ENCODE measurements at places on chromosomes 2 and 18.

DNA sequence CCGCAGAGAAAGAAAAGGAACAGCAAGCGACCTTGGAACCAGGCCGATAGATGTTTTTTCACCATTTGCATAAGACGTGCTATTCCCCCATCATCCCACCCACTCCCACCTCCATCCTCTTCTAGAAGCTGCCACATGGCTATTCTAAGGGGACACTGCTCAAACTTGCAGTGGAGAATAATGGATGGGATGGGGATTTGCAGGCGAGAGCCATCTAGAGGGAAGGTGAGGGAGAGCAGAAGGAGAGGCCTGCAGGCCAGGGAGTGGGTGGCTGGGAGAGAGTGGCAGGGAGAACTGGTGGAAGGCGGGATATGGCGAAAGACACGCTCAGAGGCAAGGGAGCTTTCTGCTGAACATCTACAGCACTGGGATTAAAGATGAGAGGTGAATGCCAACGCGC lies 84.9 kb downstream of the MAPK4 start:
- no peak for DNase-seq

DNA sequence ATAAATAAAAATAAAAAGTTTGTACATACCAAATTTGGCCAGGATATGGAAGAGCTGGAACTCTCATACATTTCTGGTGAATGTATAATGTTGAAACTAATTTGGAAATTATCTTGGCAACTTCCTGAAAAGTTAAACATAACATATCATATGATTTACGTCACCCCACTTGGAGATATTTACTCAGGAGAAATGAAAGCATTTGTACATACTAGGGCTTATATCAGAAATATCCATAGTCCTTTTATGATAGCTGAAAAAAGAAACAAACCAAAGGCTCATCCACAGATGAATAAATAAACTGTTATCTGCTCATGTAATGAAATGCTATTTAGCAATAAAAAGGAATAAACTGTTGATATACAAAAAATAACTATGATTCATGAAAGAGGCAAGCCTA lies 318.2 kb upstream of the NRXN1 start:
- peak; percentile 45 for DNase-seq

DNA sequence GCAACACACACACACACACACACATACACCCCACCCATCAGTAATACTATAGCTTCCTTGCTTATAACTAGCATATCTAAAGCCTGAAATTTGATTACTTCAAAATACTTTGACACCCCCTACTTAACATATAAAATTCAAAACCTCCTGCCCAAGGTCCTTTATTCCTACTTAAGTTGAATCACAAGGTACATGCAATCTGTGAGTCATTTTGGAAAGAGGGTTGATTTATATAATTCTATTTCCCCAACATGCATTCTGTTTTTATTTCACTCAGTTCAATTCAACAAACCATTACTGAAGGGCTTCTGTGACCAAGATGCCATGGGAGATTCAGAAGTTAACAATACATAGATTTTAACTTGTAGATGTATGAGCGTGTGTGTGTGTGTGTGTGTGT lies 420.7 kb downstream of the METTL4 start:
- no peak for DNase-seq

GRCh38 chr2:222756951-222757650 lies 85.6 kb downstream of the MOGAT1 start:
- no peak for DNase-seq

DNA sequence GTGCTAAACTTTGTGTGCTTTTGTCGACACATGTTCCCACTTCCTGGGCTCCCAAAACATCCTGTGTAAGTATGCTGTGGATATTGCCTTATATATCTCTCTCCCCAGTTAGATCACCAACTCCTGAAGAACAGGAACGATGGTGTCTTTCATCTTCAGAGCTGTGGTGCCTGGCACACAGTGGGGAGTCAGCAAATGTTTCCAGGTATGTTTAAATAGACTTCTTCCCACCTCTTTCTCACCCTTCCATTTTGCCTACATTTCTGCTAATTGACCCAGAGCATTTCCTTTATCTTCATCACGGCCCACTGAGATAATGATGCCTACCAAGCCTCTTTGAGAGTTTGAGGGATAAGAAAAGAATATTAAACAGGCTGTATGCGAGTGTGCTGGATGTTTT lies 60.7 kb downstream of the RND3 start:
- no peak for DNase-seq

DNA sequence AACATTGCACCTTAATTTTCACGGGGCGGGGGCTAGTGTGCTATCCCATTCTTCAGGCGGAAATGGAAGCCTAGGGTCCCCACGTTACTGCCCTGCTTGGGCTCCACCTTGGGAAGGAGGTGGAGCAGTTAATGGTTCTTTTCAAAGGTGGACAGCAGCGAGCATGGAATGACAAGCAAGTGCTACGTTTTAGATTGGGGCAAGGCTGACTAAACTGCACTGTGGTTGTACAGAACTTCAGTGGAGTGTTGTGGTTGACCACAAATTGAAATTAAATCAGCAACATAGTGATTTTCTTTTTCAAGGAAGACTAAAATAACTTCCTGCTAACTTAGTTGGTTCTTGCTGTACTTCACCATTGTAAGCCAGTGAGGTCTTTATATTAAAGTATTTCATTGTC lies 47.0 kb downstream of the CHRNA1 start:
- DNase-seq: no peak

DNA sequence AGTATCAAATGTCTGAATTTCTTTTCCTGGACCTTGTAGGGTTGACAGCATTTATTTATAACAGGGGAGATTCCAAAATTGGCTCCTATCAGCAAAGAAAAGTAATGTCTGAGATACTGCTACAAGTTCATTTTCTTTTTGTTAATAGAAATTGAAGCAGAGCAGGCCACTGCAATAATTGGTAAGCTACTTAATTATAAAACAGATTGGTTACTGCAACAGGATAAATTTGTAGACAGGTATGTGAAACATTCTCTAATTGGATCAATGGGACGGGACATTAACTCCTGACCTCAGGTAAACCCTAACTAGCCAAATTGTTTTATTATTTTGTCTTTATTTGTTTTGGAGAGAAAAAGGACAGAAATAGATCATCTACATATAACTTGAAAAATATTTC lies 20.5 kb downstream of the NIFK start:
- no peak for DNase-seq

DNA sequence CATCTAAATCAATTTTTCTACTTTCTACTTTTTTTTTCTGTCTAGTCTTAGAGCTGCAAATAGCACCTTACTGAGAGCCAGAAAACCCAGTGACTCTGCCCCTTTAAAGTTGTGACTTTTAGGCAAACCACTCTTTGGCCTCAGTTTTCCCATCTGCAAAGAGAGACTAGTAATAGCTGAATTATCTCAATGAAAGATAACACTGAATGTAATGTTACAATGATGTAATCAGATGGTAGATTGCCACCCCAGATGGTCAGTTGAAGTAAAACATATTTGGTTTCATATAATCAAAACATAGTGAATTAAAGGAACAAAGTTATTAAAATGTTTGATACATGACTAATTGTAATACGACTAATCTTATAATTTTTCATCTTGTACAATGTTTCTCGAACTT lies 5.0 kb upstream of the APCDD1 start:
- no peak for DNase-seq
